ENCODE measurements at places on chromosomes 1 and 21.

DNA sequence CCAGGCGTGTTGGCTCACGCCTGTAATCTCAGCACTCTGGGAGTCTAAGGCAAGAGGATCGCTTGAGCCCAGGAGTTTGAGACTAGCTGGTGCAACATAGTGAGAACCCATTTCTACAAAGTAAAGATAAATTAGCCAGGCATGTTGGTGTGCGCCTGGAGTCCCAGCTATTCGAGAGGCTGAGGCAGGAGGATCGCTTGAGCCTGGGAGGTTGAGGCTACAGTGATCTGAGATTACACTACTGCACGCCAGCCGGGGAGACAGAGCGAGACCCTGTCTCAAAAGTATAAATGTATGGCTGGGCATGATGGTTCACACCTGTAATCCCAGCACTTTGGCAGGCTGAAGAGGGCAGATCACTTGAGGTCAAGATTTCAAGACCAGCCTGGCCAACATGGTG, 51.5 kb upstream of the LBR start:
- DNase-seq = no peak
- H3K4me3 ChIP-seq = no peak overlapping the region
- H3K36me3 ChIP-seq = no peaks in the 10 kb centered on the region

- no peaks in the 10 kb centered on the region for H3K4me1 ChIP-seq
- no peak overlapping the region for H3K27ac ChIP-seq
- H3K27me3 ChIP-seq = no peaks in the 10 kb centered on the region
- no peak overlapping the region for H3K4me3 ChIP-seq
- peak; percentile 76 for DNase-seq
Observed at GRCh38 chr1:48572646-48573258, 100.7 kb upstream of the SPATA6 start.

GRCh38 chr1:35270836-35271235, 2.3 kb downstream of the ZMYM4 start:
- no peak overlapping the region for H3K27ac ChIP-seq
- DNase-seq = no peak
- H3K36me3 ChIP-seq = no peaks in the 10 kb centered on the region
- H3K4me1 ChIP-seq = peaks cover 16% of the 10 kb centered on the region
- H3K4me3 ChIP-seq = no peak overlapping the region

DNA sequence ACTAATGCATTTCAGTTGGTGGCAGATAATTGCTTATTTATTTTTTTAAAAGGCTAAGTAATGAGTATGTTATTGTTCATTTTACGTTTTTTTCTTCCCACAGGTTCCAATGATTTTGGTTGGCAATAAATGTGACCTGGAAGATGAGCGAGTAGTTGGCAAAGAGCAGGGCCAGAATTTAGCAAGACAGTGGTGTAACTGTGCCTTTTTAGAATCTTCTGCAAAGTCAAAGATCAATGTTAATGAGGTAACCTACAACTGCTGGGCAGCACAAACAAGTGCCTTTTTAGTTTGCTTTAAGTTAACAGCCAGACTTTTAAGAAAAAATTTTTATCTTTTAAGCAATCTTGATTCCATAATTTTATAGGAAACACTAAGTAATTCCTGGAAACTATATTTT, 35.0 kb downstream of the INKA2 start:
- no peak overlapping the region for H3K4me3 ChIP-seq
- H3K36me3 ChIP-seq = peaks cover 64% of the 10 kb centered on the region
- H3K27ac ChIP-seq = no peak overlapping the region
- no peaks in the 10 kb centered on the region for H3K4me1 ChIP-seq
- H3K27me3 ChIP-seq = no peaks in the 10 kb centered on the region

- H3K27ac ChIP-seq = no peak overlapping the region
- no peaks in the 10 kb centered on the region for H3K4me1 ChIP-seq
- H3K4me3 ChIP-seq = no peak overlapping the region
- no peak for DNase-seq
- no peaks in the 10 kb centered on the region for H3K27me3 ChIP-seq
Observed at GRCh38 chr1:36874271-36875060, 159.8 kb downstream of the GRIK3 start.

DNA sequence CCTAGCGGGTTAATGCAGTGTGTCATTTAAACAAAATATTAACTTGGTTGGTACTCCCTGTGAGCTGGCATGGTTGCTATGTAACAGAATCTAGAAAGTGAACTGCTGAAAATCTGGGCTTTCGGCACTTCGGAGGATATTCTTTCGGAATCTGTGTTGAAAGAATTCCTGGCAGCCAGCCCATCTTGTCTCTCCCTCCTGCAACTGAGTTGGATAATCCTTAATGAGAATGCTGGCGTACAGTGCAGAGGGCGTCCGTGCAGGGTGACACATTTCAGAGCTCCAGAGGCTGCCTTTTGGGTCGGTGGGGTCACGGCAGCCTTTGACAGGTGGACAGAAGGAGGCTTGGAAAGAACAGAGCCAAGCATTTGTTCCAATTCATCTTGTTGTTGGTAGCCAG, 3.7 kb downstream of the KAZN start:
- H3K4me1 ChIP-seq = no peaks in the 10 kb centered on the region
- no peak overlapping the region for H3K4me3 ChIP-seq
- no peak overlapping the region for H3K27ac ChIP-seq
- no peaks in the 10 kb centered on the region for H3K36me3 ChIP-seq

- no peaks in the 10 kb centered on the region for H3K27me3 ChIP-seq
- DNase-seq = no peak
- H3K4me1 ChIP-seq = peaks cover 15% of the 10 kb centered on the region
- H3K27ac ChIP-seq = no peak overlapping the region
Observed at GRCh38 chr1:84957966-84958365, 38.9 kb downstream of the MCOLN2 start.

DNA sequence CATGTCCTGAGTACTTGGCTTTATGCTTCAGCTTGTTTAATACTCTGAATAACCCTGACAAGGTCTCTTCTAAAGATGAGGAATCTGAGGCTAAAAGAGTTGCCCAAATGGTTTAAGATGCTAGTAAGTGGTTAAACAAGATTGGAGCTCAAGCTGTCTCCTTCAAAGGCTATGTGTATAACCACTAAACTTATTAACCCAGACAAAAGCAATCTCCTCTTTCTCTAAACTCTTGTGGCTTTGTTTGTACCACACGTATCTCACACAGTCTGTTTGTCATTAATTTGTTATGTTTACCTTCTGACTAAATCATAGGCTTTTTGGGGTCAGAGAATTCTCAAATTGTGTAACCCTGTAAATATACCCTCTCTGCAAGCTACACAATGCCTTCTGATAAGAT, 89.9 kb downstream of the HMCN1 start:
- H3K4me3 ChIP-seq = no peak overlapping the region
- H3K27me3 ChIP-seq = no peaks in the 10 kb centered on the region
- H3K4me1 ChIP-seq = no peaks in the 10 kb centered on the region
- no peak for DNase-seq
- no peaks in the 10 kb centered on the region for H3K36me3 ChIP-seq

DNA sequence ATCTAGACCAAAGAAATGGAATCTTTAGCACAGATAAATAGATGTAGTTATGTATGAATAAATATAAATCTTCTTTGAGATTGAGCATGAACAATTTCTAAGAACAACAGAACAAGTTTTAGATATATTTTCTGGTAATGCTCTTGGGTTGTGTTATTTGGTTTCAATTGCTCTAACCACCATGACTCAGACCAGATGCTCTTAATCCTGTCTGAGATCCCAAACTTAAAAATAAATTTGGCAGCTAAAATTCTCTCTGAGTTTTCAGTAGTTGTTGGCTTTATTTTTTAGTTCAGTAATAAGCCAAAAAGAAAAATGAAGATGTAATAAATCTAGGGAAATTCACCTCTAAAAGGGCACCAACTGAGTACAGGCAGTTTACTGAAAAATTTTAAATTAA, 1693.4 kb downstream of the NCAM2 start:
- no peak overlapping the region for H3K4me3 ChIP-seq
- no peaks in the 10 kb centered on the region for H3K4me1 ChIP-seq
- H3K27ac ChIP-seq = no peak overlapping the region
- H3K36me3 ChIP-seq = no peaks in the 10 kb centered on the region

GRCh38 chr1:153346077-153346723, 2.4 kb downstream of the PGLYRP4 start:
- H3K36me3 ChIP-seq = no peaks in the 10 kb centered on the region
- H3K4me3 ChIP-seq = no peak overlapping the region
- peaks cover 26% of the 10 kb centered on the region for H3K27me3 ChIP-seq

DNA sequence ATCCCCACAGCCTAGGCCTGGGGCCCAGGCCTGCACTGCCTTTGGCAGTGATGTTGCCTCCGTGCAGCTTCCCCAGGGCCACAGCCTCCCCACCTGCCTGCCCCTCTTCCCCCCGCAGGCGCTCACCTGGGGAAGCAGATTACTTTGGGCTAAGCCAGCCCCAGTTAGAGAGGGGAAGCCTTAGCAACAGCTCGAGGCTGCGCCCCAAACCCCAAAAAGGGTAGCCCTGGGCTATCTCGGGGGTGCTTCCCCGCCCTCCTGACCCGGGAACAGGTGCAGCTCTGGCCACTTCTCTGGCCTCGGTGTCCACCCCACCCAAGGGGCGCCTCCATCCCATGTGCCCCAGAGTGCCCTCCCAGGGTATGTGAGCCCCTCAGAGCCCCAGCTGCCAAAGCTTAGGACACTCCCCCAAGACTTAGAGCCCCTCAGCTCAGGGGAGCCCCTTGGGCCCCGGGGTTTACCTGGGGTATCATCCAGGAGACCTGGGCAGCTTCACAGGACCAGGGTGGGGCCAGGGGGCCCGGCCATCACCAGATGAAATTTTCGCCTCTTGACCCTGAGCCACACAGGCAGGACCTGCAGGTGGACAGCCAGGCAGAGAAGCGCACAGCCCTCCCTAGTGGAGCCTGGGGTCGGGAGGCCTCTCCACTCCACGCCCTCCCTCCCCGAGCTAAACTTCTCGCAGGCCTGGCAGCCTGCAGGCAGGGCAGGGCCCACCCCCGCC, 3.3 kb upstream of the TTC34 start:
- no peaks in the 10 kb centered on the region for H3K36me3 ChIP-seq
- H3K4me3 ChIP-seq = no peak overlapping the region
- H3K27me3 ChIP-seq = peaks cover 19% of the 10 kb centered on the region
- no peak overlapping the region for H3K27ac ChIP-seq
- H3K4me1 ChIP-seq = no peaks in the 10 kb centered on the region
